Astrocyte (in vitro differentiated cells and primary cell): ENCODE measurements at places on chromosomes 12 and 14. TPM values are rescaled to one million over a fixed set of nuclear protein-coding genes. Genes with fewer than 3 reads are reported as not detected.

PNN gene
- 67.3 and 78.1 TPM in 2 replicates for total RNA-seq

SRGAP1 gene
- total RNA-seq = 15.2 TPM in 2 replicates

FBLN5 gene
- 12.5 and 14.9 TPM in 2 replicates for total RNA-seq

RNF212B gene
- not detected in 2 replicates for total RNA-seq

KRT7 gene
- total RNA-seq = 97.6 and 149 TPM in 2 replicates

NFATC4 gene
- total RNA-seq = 61.9 and 73.9 TPM in 2 replicates

GLI1 gene
- total RNA-seq = 5.8 and 6.8 TPM in 2 replicates

GUCY2C gene
- total RNA-seq = 0.09 and 0.10 TPM in 2 replicates

KRT73 gene
- not detected in 2 replicates for total RNA-seq

RGS6 gene
- total RNA-seq = 0.34 TPM in 1 of 2 replicates, not detected in the other

- no peak for DNase-seq
These were observed 23.1 kb upstream of the BCL2L14 start for GRCh38 chr12:12047682-12048081.

DNA sequence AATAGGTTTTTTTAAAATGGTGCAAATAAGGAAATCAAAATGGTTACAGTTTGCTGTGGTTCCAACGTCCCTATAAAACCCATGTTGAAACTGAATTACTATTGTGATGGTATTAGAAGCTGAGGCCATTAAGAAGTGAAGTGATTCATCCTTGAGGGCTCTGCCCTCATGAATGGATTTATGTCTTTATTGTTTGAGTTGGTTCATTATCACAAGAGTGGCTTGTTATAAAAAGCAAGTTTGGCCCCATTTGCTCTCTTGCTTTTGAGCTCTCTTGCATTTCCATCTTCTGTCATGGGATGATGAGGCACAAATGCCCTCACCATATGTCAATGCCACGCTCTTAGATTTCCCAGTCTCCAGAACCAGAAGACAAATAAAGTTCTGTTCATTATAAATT is 62.3 kb downstream of the PRKD1 start:
- peak; percentile 2 for DNase-seq

GRCh38 chr12:93740751-93741150 is 63.6 kb downstream of the CRADD start:
- no peak for DNase-seq

DNA sequence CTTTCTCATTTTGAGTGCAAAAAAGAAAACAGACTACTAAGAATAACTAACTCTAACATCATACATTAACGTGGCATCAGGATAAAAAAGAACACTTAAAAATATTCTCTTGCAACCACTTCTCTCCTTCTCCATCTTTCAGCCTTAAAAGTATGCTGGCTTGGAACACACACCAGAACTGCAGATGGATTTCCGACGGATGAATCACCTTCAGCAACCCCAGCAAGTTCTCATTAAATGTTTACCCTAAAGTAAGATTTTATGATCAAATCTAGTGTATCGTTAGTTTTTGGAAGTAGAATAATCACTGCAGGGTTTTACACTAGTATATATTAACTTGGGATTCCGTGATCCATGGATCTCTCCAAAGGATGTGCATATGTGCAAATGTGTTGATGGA is 1.2 kb downstream of the NEK9 start:
- peak; percentile 74 for DNase-seq

GRCh38 chr14:33669111-33669510 is 281.8 kb downstream of the EGLN3 start:
- no peak for DNase-seq

DNA sequence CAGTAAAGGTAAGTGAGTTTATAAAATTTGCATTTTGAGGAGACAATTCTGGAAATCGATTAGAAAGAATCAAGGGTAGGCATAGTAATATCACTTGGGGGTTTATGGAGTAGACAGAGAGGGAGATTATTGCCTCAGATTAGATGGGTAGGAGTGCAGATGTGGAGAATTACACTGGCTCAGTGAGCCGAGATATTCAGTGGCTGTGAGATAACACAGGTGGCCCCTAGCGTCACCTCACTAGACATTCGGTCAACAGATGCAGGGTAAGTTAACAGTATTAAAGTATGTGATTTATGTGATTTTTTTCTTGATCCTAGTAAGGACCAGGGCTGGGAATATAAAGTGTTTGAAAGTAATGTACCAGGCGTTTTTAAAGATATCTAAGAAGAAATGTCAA is 39.6 kb upstream of the KLRD1 start:
- DNase-seq = no peak

- DNase-seq = no peak
These were observed 404.2 kb downstream of the RGS6 start for GRCh38 chr14:72336311-72336980.
